Right atrium auricular region (tissue), 2 donors: ENCODE measurements at places on chromosomes 11 and 22. TPM values are rescaled to one million over a fixed set of nuclear protein-coding genes. Genes with fewer than 3 reads are reported as not detected.

FOLR2 gene
- 32.5 TPM for total RNA-seq

UBQLN3 gene
- not detected for total RNA-seq

RGL4 gene
- not detected for total RNA-seq

OR6A2 gene
- total RNA-seq = not detected
